ENCODE measurements at places on chromosomes 7 and 10.

DNA sequence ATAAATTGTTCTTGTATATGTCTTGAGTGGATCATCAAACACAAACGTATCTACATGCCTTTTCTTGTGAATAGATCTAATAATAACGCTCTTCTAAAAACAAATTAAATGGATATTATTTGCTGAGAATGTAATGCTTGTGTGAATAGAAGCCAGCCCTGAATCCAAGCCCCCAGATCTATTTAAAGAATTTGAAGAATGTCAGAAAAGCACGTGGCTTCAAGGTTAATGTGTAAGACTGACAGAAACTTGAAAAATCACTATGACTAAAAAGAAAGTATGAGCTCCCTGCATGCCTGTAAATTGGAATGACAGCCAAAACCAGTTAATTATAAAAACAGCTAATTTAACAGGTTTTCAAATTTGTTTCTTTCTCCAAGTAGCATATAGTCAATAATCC, 43.2 kb upstream of the ATRNL1 start:
- no peak for DNase-seq

- no peak for DNase-seq
Measured at GRCh38 chr7:149867762-149868622, 5.8 kb upstream of the ATP6V0E2 start.

- DNase-seq, result no peak
Measured at GRCh38 chr7:142832417-142832816, 22.5 kb upstream of the EPHB6 start.

GRCh38 chr7:50214126-50214670, 90.3 kb upstream of the IKZF1 start:
- no peak for DNase-seq

GRCh38 chr10:5975641-5976473, 1.5 kb downstream of the IL15RA start:
- DNase-seq, result no peak

DNA sequence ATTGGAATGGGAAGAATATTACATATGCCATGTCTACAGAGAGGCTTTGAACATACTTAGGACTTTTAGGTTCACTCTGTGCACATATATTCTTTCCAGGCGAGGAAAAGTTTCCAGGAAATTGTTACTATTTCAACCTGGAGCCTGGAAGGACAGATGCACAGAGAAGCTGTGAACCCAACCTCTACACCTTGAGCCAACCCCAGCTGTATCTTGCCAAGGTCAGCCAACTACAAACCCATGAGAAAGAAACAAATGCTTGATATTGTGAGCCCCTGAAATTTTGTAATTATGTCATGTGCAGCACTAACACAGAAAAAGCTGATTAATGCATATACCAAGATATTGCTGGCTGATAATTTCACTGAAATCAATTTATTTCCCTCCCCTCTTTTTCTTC, 404.9 kb downstream of the GLRX3 start:
- no peak for DNase-seq

DNA sequence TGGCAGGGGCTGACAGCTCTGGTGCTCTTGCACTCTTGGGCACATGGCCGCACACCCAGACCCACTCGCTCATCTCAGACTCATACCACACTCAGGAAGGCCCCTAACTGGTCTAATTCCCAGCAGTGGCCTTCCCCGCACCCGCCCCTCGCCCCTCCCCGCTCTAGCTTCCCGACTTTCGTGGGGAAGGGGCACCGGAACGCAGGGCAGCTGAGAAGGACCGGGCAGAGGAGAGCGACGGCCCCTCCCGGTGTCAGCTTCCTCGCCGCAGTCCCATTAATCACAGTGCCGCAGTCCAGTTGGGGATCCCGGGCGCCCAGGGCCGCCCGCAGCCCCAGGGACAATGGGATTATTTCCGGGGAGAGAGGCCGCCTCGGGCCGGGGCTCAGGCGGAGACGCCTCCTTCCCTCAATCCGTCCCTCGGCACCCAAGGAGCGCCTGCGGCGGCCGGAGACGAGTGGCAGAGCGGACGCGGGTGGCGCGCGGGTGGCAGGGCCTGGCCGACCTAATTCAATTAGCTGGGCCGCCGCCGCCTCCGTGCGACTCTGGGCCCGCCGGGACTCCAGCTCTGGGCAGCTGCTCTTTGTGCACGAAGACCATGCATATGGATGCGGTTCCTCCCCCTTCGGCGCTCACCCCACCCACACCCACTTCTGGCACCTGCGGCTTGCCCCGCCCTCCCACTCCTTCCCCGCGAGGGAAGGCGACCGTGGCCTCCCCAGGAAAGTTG, 7.8 kb upstream of the TLX1 start:
- DNase-seq, result peak; percentile 8

- DNase-seq, result no peak
Measured at GRCh38 chr10:21217107-21217506, 308.4 kb downstream of the SKIDA1 start.

- DNase-seq, result no peak
Measured at GRCh38 chr10:7302392-7302906, 108.4 kb downstream of the SFMBT2 start.

- peak; percentile 99 for DNase-seq
Measured at GRCh38 chr10:112949875-112950507, at the start of gene TCF7L2. Gene TCF7L2, plus strand, starts transcription at chr10:112950247. Its CDS starts 510 bp downstream, at chr10:112950757.

DNA sequence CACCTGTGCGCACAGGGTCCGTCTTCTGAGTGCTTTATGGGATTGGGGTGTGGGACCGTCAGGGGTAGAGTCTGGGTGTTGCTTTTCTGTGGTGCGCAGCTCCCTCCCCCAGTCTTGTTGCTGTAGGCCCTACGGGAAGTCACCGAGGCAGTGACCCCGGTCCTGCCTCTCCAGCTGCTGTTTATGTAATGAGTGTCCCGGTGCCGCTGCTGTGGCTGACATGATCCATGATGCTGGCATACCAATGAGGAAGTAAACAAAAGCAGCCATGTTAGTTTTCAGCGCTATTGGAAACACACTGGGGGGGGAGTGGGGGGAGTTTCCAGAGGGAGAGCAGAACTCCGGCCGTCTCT, 1.1 kb downstream of the TRIM8 start:
- DNase-seq, result no peak

DNA sequence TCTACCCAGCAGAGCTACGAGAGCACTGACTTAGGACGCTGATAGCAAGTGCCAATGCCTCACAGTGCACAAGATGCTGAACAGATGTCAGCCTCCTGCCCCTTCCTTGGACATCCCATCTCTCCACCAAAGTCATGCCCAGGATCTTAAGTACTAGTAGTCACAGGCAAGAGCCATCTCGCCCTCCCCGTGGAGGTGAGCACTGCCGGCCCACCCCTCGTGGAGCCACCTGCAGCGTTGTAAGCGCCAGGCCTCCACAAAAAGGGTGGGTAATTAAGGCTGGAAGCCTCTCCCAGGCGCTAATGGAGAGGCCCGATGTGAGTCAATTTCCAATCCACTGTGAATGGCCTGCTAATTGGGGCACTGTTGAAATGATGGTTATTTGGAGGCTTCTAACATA, 156.2 kb downstream of the GRID1 start:
- DNase-seq, result peak; percentile 55

GRCh38 chr7:37467002-37467401, 18.3 kb upstream of the ELMO1 start:
- no peak for DNase-seq

DNA sequence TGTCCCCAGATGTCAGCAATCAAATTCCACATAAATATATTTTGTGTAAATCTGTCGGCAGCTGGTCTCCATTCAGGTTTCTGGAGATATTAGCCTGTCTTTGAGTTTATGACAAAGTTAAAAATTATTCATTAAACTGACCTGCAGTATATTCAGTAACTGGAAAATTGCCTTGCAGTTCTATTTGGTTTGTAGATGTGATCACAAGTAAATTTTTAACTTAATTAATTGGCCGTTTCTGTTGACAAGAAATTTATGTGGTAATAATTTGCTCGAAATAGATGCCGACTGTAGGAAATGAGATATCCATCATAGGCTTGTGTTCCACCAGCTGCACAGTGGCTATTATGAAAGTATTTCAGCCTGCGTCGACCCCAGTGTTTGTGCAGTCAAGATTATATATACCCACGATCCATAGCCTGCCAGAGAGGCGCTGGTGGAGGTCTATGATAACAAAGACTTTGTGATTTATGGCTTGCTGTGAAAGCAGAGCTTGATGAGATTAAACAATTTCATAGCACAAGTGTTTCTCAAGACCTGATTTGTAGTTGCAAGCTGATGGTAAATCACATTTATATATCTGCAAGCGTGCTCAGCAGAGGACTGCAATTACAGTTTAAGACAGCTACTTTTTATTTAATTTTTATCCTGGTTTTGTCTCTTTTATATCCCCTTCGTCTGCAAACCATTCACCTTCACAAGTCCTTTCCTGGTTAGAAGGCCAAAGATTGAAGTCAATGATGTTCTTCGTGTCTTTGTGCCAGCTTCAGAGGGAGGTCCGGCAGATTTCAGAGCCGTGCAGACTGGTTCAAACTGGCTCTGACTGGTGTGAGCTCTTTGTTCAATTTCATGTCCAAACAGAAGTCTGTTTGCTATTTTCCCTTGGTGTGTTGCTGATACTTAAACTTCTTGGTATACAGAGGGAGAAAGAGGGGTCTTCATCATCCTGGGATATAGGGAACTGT, 850.9 kb downstream of the LRMDA start:
- DNase-seq, result peak; percentile 57

DNA sequence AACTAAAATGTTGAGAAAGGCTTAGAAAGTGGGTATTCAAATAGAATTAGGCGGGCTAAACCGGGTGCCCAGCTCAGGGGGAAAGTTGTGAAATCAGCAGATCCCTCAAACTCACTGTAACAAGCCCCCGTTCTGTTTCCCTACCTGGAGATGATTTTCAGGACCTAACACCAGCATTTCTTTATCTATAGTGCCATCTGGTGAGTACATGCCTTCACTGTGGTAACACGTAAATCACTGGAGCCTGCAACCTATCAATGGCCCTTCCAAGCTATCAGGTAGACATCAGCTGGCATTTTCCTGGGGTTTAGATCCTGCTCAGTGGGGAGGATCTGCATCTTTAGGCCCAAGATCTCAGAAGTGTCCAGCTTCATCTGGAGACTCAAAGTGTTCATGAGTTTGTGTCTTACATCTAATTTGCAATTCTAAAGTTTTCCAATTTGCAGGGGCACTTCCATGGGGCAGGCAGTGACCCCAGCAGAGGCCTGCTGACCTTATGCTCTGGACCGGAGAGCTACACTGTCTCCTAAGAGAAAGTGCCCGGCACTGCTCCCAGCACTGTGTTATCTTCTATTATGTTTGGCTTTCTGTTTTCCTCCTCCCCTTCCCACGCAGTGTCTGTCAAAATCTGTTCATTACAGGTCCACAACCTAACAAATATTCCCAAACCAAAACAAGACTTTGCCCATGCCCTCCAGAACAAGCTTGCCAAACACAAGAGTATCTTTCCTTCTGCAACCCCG, 132.5 kb downstream of the LSM5 start:
- DNase-seq, result no peak

DNA sequence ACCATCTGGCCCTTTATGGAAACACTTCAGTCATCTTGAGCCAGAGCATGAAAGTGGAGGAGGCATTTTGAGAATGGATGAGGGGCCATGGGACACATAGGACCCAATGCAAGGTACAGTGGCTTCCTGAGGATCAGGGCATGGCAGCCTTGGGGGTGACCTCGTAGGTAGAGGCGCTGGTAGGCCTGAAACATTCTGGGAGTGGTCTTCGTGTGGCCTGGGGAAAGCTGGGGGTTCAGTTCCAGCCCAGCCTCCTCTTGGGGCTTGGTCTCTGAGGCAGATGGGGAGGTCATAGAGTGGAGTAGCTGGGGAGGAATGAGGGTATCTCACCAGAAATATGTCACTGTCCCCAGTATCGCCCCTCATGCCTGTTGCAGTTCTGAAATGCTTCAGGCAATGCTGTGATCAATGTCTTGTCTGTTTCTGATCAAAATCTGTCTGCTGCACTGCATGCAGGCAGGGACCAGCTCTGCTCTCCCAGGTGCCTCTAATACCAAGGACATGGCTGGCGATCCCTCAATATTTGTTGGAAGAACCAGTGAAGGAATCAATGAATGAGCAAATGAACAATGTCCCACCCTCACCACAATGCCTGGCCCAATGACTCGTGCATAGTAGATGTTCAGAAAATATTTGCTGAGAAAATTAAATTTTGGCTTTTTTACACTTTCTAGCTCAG, 90.9 kb downstream of the CHST15 start:
- no peak for DNase-seq

DNA sequence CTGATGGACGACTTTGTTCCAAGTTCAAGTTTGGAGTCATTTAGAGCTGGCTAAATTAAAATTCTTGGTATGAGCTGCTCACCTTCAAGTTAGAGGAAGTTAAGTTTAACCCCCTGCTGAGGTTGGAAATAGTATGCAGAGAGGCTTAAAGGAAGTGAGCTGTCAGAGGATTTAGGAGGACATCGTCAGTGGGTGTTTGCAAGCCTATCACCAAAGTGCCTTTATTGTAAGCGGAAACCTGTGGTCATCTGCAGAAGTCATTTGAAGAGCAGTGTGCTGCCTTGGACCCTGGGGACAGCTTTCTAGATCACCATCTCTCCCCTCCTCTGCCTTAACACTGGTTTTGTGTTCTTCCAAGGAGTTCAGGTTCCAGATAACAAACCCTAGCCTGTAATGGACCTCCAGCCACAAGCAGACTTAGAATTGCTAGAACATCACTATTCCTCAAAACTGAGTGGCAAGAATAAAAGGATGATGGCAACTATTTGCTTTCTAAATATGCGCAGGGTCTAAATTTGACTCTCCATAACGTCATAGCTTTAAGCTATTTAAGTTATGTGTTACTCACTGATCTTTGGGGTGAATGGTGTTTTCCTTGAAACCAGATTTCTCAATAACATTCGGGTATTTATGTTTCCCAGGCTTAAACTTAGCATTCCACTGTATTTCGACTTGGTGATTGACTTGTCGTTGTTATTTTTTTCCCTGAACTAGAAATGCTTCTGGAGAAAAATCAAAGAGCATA, 93.4 kb downstream of the SLC39A12 start:
- DNase-seq, result no peak

GRCh38 chr7:149772241-149772955, 990 bp downstream of the ZNF467 start:
- no peak for DNase-seq

DNA sequence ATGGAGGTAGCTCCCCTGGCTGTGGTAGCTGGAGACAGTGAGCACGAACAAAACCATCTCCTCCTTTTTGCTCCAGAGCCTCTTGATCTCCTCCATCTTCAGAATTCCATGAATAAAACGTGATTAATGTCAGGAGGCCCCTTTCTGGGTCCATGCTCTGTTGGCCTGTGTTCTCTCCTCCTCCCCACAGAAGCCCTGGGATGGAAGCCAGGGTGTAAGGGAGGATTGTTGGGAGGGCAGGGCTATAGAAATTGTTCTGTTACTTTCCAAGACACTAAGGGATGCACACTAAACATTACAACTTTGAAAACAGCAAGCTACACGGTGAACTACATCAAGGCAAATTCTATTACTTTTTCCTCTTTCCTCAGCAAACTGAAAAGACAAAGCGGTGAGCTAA, 96.3 kb downstream of the RNF216 start:
- DNase-seq, result no peak

Data from NCI-H1436 (cell line).